ENCODE measurements at places on chromosomes 12 and 14.

GRCh38 chr12:96295532-96296160 lies 101.5 kb downstream of the ELK3 start:
- DNase-seq: no peak

DNA sequence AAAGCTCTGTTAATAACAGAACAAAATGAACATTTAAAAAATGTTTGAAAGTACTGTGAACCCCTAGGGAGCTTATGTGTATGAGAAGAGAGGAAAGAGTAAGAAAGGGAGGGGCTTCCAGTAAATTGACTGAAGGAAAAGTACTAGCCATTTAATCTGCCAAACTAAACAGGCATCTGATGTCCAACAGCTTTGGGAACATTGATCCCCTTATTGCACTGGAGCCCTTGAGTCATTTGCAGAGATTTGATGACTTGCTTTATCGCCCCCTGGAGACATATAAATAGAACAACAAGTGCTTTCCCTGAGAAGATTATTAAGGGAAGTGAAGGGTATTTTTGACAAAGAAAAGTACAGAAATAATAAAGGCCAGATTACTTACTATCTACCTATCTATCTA lies 319.3 kb upstream of the NOVA1 start:
- DNase-seq: no peak

DNA sequence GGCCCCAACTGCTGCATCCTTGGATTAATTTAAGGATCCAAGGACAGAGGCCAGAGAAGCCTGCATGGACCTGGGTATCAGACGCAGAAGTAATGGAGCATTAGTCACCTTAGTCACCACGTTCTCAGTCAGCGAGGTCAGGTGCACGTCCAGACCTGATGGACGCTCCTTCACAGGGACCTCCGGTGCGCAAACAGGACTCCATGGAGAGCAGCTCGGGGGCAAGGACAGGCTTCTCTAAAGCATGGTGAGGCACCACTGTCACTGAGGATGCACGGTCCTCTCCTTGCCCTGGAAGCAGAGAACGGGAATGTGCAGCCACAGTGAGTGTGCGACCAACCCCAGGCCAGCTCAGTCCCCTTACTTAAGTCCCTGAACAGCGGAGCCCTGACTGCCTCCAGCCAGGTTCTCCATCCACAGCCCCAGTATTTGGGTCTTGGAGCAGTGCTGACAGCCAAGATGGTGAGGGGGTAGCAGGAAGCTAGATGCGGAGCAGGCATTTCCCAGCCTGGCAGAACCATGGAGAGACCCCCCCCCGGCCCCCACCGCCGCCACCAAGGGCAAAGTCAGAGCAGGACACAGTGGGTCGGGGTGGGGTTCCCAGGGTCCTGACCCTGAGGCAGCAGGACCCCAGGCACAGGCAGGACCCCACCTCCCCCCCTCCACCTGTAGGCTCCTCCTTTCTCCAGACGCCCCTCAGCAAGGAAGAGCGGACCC lies 253.4 kb upstream of the SFSWAP start:
- no peak for DNase-seq

- DNase-seq: no peak
Measured at GRCh38 chr12:12819221-12819620, 6.1 kb downstream of the DDX47 start.

- DNase-seq: no peak
Measured at GRCh38 chr14:30757082-30757481, 117.3 kb upstream of the COCH start.

DNA sequence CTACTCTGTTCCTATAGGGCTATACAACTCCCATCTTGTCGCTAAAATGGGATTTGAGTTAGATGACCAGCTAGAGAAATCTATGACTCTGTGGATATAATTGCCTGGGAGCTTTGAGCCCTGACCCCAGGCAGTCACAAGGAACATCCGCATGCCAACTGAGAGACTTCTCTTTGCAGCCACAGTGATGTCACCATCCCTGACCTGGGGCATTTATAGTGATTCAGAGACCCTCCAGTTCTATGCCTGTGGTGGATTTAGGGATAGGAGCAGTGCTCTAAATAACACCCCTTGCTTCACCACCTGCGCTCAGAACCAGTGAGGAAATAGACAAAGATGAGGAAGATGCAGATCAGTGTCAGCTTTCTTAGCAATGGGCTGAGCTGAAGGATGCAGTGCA lies 86.2 kb downstream of the RIN3 start:
- no peak for DNase-seq

DNA sequence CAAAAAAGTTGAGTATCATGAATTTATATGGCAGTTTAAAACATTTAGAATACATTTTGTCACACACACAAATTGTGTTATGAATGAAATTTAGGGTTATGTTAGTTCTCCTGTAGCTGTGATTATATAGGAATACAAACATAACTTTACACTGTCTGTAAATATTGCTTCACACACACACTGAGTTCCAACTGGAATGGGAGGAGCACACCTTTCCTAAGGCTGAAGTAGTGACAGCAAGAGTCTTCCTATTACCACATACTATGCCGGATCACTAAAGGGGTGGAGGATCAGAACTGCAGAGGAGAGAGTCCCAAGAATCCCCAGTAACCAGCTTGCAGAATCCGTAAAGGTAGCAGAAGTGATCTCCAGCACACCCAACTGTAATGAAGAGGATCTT lies 63.7 kb downstream of the DNAI7 start:
- no peak for DNase-seq

GRCh38 chr12:118494776-118495175 lies 118.4 kb downstream of the SUDS3 start:
- no peak for DNase-seq

DNA sequence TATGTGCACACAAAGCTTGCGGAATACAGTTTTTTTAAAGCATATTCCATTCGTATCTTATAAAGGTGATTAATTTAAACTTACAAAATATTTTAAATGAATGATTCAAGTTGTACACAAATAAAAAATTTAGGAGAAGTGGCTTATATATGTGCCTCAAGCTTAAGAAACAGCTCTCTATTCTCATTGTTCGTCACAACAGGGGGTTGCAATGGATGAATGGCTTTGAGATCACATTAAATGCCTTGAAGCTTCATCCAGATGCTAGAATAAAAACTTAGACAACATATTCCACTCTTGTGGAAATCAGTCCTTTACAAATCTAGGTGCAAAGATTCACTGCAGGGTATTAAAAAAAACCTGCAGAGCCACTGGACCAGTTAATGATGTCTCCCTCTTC lies 303.9 kb upstream of the LRFN5 start:
- DNase-seq: no peak
